ENCODE measurements at places on chromosomes 12 and 14. TPM values are rescaled to one million over a fixed set of nuclear protein-coding genes. Genes with fewer than 3 reads are reported as not detected.

The SALL2 gene
- total RNA-seq = 0.24 TPM

The CIROP gene
- not detected for total RNA-seq

The OTOGL gene
- total RNA-seq = not detected

The TPPP2 gene
- not detected for total RNA-seq

The RAB35 gene
- 43.8 TPM for total RNA-seq

DNA sequence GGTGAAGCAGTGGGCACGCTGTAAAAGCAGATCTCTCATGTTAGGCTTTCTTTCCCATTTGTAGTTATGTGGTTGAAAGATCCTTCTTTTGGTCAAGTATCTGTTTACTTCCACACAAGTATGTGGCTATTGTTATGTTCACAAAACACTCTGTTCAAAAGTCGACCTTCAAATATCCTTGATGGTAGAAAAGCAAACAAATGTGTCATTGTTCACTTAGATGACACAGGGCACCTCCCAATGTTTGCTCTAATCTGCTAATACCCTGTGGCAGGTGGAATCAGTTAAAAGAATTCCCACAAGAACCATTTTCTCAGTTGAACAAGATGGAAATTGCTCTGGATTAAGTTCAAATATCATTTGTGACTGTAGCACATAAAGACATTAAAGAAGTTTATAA is 43.6 kb upstream of the NAA30 start:
- no peaks in the 10 kb centered on the region for H3K36me3 ChIP-seq
- H3K4me3 ChIP-seq = no peak overlapping the region
- no peaks in the 10 kb centered on the region for H3K4me1 ChIP-seq
- no peak for DNase-seq
- H3K27ac ChIP-seq = no peak overlapping the region

GRCh38 chr12:53060721-53061276 is 10.9 kb downstream of the TNS2 start:
- peaks cover under 1% of the 10 kb centered on the region for H3K4me1 ChIP-seq
- no peak overlapping the region for H3K27ac ChIP-seq
- peaks cover 6% of the 10 kb centered on the region for H3K27me3 ChIP-seq

- H3K4me3 ChIP-seq = no peak overlapping the region
- no peak for DNase-seq
- peaks cover 2% of the 10 kb centered on the region for H3K36me3 ChIP-seq
- H3K4me1 ChIP-seq = no peaks in the 10 kb centered on the region
- H3K27ac ChIP-seq = no peak overlapping the region
Measured at GRCh38 chr12:29110506-29111442, 38.3 kb upstream of the FAR2 start.

- no peaks in the 10 kb centered on the region for H3K27me3 ChIP-seq
- peak overlapping the region; percentile 25 for H3K4me3 ChIP-seq
- peak overlapping the region; percentile 41 for H3K27ac ChIP-seq
- H3K4me1 ChIP-seq = peaks cover 33% of the 10 kb centered on the region
- DNase-seq = no peak
Measured at GRCh38 chr12:22164139-22164538, 118.1 kb downstream of the CMAS start.

- H3K27me3 ChIP-seq = peaks cover 30% of the 10 kb centered on the region
- peaks cover 2% of the 10 kb centered on the region for H3K4me1 ChIP-seq
- no peak overlapping the region for H3K4me3 ChIP-seq
- no peak for DNase-seq
- no peaks in the 10 kb centered on the region for H3K36me3 ChIP-seq
Measured at GRCh38 chr12:16603916-16604575, 1.9 kb downstream of the LMO3 start.
